ENCODE measurements at places on chromosomes 12 and 14. TPM values are rescaled to one million over a fixed set of nuclear protein-coding genes. Genes with fewer than 3 reads are reported as not detected.

The AMDHD1 gene
- 1.1 TPM for total RNA-seq

The HOXC4 gene
- 0.14 TPM for total RNA-seq

The CCDC177 gene
- 2.1 TPM for total RNA-seq

The TEAD4 gene
- 96.8 TPM for total RNA-seq
